ENCODE measurements at places on chromosomes 16 and 17. TPM values are rescaled to one million over a fixed set of nuclear protein-coding genes. Genes with fewer than 3 reads are reported as not detected.
A peak's percentile ranks its signal among the peaks of the same experiment; 100 is the strongest.

- DNase-seq = no peak
Measured at GRCh38 chr16:4868026-4868425, 20.7 kb downstream of the UBN1 start.

GRCh38 chr16:11342021-11342855 is 3.0 kb upstream of the RMI2 start:
- DNase-seq = peak; percentile 32

KRT37 gene
- not detected for total RNA-seq

DNA sequence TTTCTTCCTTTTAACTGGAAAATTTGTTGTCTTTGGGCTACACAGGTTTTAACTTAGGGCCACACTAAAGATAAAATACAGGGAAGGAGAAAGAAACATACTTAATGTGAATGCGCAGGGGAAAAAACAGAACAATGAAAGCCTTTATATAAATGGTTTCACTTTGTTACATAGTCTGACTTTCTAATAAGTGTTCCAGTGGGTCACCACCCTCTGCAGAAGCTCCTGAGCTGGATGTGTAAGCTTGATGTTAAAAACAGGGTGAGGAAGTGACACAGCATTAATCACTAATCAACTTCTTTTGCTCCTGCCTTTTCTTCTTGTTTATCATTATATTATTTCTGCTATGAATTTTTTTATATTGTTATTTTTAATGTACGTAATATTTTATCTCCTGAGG is 445.6 kb upstream of the CA10 start:
- no peak for DNase-seq

CACNG3 gene
- not detected for total RNA-seq

GRCh38 chr16:16021988-16022682 is 72.7 kb downstream of the ABCC1 start:
- no peak for DNase-seq

PTGES3L gene
- 3.6 TPM for total RNA-seq

DNA sequence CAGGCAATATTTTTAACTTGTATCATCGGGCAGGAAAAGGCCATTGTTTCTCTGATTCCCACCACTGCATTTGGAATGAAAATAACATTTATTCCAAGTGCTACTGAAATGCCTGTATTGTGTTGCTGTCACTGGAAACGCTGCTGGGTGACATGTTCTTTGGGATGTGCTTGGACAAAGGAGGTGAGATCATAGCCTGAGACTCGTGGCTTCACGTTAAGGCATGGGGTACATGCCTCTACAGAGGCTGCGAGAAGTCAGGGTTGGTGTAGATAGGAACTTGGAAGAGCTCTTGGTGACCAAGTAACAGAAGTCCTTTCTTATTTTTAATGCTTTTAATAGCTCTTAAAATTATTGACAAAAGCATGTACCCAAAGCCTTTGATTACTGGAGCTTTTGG is 58.8 kb upstream of the MAF start:
- no peak for DNase-seq

DNA sequence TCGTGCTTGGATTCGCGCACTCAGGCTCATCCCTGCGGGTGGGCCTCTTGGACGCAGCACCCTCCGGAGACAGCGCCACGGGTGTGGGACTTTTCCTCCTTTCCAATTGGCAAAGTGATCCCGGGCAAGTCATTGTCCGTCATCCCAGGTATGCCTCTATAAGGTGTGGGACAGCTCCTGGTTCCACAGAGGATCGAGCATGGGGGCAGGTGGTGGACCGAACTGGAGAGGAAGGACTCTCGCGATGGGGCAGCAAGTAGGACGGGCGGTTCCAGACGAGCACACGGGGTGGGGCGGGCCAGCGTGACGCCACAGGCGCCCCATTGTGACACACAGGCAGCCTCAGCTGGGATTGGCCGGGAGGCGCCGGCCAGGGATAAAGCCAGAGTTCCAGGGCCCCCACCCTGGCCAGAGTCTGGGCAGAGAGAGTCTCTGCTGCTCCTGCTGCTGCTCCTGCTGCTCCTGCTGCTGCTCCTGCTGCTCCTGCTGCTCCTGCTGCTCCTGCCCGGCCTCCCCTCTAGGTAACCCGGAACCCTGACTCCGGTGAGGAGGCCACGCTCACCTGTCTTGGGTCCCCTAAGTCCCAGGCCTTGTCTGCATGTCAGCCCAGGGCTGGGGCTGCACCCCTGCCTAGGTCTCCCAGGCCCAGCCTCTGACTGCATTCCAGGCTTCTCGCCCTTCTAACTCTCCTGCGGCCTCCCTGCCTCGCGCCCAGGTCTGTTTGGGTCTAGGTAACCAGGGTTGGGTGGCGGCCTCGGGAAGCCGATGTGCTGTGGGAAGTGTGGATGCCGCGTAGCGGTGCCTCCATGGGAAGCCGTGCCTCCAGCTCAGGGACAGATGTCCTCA is 38.5 kb upstream of the SLC47A1 start:
- DNase-seq = no peak

ITGAL gene
- 390 TPM for total RNA-seq

- DNase-seq = no peak
Measured at GRCh38 chr17:2204393-2204792, 99.2 kb downstream of the SMG6 start.

DNA sequence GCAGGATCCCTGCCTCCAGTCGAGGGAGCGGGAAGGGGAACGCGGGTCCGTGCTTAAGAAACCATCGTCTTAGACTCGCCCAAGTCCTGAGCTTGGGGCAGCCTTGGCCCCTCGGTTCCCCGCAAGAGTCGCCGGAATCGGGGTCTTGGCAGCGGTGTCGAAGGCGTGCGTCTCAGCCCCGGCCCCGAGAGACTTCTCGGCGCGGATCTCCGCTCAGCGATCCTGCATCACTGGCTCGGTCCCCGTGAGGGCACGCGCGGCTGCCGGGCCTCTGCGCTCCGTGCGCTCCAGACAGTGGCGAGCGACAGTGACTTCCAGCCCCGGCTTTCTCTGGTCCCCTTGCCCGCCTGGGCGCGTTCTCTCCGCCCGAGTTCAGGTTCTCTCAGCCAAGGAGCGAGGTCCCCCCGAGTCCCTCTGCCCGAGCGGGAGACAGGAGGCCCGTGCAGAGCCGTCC is 380 bp downstream of the HS3ST3A1 start:
- DNase-seq = peak; percentile 28

- DNase-seq = no peak
Measured at GRCh38 chr17:41301916-41302901, at the start of gene KRTAP29-1. Gene KRTAP29-1 (minus strand): TSS chr17:41302851. CDS start chr17:41302851, 0 bp downstream.

- DNase-seq = no peak
Measured at GRCh38 chr17:67492824-67493517, 115.9 kb downstream of the PITPNC1 start.

DNA sequence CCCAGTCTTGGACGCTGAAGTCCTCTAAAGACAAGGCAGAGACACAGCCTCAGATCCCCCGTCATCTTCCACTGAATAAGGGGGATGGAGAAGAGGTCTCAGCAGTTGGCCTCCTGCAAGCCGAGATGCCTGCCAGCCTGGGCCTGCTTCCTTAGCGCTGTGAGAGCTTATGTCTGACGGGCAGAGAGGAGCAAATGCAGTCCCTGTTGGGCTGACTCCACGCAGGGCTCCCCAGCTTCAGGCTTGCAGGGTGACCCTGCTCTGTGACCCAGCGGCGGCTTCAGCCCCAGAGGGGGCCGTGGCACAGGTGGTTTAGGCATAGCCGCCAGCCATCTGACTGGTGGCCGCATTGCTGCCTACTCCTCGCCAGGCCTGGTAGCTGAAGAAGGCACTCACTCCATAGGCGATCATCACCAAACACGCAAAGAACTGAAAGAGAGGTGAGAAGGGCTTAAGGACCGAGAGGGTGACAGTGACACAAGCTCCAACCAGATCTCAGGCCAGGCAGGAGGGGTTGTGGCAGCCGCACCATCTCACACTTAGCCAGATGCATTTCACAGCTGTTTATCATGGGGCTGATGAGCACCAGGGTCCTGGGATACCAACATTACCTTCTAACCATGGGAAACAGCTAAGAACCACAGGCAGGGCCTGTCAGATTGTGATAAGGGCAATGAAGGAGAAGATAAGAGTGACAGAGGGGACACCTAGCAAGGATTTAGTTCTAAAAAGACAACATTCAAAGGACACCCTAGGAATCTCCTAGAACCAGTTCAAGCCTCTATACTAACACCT is 11.7 kb downstream of the ARL2BP start:
- DNase-seq = no peak

GLYR1 gene
- total RNA-seq = 80.9 TPM

GRCh38 chr17:41520821-41521521 is 2.3 kb upstream of the KRT15 start:
- no peak for DNase-seq

DNA sequence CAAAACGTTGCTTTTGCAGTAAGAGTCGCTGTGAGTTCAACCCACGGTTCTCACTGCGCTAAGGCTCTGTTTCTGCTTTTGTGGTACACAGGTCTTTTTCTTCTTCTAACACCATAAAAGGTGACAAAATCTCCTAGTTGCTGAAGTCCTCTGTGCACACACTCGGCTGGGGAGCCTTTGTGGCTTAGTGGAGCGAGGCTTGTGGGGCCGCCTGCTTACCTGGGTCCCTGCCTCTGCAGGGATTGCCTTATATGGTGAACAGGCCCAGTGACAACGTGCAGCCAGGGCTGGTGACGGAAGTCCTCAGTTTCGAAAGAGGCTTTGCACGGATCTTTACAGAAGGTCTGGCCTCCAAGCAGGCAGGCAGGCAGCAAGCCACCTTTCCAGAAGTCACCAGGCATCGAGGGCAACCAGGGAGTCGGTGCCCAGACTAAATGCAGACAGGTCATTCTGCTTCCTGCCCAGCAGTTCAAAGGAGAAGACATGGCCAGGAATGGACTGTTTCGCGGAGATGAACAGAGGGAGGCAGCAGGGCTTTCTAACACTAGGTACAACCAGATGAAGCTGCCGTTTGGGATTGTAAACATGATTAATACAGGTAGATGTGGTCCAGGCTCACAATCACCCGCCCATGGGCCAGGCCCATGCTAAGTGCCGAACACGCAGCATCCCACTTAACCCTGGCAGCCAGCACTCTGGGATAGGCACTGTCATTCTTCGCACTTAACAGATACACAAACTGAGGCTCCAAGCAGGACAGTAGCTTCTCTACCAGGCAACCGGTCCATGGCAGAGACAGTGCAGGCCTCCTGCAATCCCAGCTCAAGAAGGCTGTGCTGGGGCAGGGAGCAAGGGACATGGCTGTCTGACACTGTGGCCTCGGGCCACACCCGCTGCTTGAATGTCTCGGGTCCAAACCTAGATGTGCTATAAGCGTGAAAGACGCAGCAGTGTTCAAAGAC is 10.7 kb upstream of the MEAK7 start:
- peak; percentile 78 for DNase-seq

FBXO39 gene
- not detected for total RNA-seq

DNA sequence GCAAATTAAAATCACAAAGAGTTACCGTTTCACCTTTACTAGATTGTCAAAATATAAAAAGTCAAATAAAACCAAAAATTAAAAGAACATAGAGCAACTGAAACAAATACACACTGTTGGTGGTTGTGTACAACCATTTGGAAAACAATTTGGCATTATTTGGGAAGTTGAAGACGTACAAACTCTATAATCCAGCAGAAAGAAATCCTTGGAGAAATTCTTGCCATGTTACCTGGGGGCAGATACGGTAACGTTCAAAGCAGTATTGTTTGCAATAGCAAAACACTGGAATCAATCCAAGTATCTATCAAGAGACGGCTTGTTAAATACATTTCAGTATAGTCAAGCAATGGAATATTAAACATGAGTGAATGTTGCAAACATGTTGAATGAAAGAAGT is 56.7 kb downstream of the TBX4 start:
- DNase-seq = no peak

MT4 gene
- not detected for total RNA-seq

Measured in activated naive CD4-positive, alpha-beta T cell treated with anti-CD3 and anti-CD28 coated beads, Interleukin-2, amount 50 U/mL, for 72 hours (primary cell).